ENCODE measurements at places on chromosomes 3 and 15.

- no peak for DNase-seq
Measured at GRCh38 chr3:125128861-125129501, 73.2 kb upstream of the HEG1 start.

GRCh38 chr15:83554558-83554957 lies 99.4 kb upstream of the ADAMTSL3 start:
- DNase-seq = no peak

DNA sequence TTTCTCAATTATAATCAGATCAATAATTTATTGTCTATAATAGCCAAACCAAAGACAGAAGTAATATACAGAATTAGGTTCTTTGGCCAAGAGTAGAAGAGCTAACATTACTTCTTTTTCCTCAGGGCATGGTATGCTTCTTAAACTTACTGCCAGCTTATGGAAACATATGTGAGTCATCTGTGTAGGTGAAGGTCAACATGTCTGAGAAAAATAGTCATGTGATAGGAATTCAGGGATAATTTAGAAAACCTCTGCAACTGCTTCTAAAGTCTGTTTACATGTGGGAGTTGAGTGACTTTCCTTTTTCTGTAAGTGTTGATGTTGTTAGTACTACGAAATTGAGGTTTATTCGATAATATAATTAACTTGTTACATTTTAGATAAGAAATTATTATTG lies 19.2 kb upstream of the MAP6D1 start:
- peak; percentile 26 for DNase-seq

DNA sequence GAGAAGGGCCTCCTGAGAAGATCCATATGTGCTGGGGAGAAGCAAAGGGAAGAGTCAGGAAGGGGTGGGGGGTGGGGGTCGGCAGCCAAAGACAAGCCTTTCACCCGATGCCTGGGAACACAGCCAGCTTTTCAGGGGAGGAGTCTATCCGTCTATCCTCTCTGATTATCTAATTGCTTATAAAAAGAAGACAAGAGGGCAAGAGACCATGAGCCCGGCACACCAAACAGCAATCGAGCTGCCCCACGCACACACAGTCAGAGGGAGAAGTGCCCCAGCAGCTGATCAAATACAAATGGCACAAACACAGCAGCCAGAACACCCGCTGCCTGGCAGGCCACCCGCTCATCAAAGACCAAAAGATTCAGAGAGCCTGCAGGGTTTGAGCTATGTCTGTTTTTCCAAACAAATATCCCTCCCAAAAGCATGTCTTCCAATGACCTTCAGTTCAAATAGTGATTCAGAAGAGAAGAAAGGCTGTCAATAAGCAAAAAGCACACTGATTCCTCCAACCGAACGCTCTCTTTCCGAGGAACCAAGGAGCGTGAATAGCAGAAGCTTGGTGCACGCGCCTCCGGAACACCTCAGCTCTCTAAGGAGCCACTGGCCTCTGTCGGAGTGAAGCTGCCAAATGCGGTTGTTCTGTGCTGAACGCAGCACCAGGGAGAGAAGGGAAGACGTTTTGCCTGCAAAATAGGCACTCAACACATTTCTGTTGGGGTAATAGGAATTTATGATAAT lies 419.2 kb downstream of the OCA2 start:
- no peak for DNase-seq

GRCh38 chr3:193730511-193730910 lies 137.5 kb downstream of the OPA1 start:
- no peak for DNase-seq

DNA sequence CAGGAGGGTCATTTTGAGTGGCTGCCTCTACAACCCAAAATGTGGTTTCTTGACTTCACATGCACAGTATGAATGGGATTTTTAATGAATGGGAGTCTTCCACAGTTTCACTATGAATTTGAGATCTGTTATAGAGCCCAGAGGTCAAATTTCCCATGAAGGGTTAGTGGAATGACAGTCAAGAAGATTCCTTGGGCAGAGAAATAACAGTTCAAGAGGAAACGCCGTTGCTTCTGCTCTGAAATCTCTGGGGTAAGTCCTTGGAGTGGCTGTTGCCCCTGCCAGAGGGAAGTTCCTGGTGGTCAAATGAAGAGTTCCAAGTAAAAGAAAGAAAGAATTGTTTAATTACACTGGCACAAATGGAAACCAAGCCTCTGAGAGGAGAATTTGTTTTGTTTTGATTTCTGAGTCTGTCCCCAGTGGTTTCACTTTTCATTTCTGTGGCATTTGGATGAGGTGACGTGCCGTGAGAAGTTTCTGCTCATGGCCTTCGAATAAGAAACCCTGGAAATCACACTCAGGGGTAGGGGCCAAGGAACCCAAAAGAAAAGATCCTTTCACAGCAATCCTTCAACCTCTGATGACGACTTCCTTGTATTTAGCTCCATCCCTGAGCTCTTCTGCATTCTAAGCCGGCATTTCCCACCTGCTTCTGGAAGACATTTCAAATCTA lies 77.5 kb upstream of the IL12A start:
- DNase-seq = no peak

DNA sequence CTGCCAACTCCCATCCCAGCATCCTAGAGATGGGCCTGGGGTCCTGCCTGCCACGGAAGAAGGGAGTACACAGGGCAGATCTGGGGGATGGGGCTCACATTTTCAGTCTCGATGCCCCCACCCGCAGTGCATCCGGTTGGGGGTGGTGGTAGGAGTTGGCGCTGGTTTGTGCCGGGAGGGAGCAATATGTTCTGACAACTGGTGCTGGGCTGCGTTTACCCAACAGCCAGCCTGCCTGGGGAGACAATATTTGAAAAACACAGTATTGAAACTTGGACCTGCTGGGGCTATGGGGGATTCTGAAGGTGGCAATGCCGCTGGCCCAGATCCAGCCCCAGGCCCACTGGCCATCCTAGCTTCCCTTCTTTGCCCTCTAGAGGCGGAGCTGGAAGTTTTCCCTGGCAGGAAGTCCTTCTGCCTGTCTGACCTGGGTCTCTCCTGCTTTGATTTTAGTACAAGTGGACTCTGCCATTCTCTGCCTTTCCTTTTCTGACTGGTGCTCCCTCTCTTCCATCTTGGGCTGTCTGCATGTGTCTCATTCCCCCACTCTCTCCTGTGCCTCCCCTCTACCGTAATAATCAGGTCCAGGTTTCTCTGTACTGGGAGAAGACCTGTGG lies 3.5 kb downstream of the SEMA3F start:
- no peak for DNase-seq

- no peak for DNase-seq
Measured at GRCh38 chr3:69524816-69525215, 138.9 kb upstream of the FRMD4B start.

DNA sequence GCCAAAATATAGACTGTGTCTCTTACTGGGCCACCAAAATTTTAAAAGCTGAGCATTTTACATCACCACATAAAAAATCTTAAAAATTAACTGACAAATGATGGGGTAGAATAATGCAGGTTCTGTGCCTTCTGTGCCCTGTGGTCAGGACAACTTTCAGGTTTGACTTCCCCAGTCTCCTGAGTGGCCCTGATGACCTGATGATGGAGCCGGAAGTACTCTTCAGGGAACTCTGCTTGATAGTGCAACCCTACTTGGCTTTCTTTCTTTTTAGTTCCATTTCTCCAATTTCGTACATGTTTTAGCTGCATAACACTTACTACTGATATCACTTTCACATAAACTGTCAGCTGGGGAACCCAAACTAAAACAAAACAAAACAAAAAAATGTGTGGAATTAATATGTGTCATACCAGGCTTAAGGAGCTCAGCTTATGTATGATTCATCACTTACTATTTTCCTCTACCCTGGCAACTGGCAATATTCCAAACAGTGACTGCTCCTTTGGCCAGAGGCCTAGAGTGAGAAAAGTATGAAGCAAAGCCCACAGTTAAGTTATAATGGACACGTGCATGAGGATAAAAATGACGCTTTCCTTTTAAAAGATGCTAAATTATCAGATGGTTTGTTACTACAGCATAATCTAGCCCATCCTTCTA lies 194.3 kb downstream of the BCHE start:
- DNase-seq = peak; percentile 76

GRCh38 chr3:52481819-52482521 lies 13.2 kb upstream of the STAB1 start:
- no peak for DNase-seq

DNA sequence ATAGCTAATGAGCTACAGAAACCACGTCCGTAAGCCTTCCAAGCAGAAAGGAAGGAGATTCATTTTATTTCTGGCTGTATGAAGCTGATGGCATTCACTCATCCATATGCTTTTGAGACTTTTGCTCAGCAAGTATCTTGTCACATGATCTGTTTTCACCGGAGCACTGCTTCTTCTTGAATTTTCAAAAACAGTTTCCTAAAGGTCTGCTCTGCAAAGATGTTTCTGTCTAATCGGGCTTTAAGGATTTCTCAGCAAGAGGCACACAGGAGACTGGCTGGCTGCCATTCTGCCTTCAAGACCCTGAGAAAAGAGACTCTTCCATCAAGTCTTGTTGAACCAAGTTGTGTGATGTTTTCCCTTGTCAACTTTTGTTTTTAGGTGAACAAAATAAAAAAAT lies 289.6 kb upstream of the LYSMD4 start:
- no peak for DNase-seq

GRCh38 chr15:65195548-65195923 lies 10.4 kb upstream of the CLPX start:
- DNase-seq = no peak

DNA sequence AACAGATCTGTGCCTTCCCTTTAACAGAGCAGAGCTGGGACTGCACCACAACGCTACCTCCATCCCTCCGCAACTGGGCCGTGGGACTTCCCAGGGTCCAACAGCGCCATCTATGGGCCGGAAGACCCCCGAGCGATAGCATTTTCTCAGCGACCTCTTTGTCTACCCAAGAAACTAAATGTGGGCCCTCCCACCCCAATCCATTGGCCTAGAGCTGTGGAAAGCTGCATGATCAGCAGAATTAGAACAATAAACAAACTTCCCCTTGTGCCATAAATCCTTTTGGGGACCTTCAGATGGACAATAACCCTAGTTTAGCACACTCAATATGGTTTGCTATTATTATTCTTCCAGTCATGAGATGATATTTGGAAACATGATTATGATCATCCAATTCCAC lies 74.8 kb upstream of the NTRK3 start:
- DNase-seq = no peak
